Glutamatergic neuron (in vitro differentiated cells): ENCODE measurements at places on chromosomes 1 and 21. TPM values are rescaled to one million over a fixed set of nuclear protein-coding genes. Genes with fewer than 3 reads are reported as not detected.

GRCh38 chr1:84737590-84737989 is 47.3 kb upstream of the SSX2IP start:
- no peak for DNase-seq

FAM72B gene
- 2.1 TPM for total RNA-seq

DNA sequence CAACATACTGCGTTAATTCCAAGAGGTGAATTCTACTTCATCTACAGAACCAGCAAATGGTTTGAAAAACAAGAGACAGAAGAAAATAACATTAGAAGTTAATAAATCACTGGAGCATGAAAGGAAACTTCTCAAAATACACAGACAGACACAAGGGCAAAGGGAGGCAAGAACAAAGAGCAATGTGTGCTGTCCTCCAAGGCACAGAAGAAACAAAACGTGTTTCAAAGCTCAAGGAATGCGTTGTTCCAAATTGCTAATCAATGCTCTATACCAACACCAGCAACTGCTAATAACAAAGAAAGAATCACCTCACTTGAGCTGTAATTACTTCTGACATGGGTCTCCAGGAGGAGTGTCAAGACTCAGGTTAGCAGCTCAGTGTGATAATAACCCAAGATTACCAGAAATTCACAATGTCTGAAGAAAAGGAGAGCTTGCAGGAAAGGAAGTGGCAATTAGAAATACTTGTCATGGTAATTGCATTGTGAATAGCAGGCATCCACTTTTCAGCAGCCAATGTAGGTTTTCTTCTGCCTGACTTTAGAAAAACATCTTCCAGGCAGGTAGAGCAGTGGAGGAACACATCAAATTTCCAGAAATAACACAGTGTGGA is 175.4 kb downstream of the SEC16B start:
- no peak for DNase-seq

GRCh38 chr1:247500865-247501264 is 35.4 kb downstream of the OR2C3 start:
- no peak for DNase-seq

DNA sequence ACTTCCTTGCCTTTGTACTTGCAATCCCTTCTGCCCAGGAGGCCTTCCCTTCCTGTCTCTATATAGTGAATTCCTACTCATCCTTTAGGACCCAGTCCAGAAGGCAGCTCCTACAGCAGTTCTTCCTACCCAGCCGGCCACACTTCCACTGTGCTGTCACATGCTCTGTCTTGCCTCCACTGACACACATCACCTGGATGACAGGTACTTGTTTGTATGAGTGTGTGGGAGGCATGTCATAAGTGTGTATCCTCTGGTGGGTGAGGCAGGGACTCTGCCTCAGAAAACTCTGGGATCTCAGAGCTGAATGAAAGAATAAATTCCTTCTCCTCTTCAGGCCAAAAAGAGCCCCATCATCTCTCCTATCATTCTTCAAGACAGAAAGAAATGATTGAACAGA is 5.1 kb upstream of the OSCP1 start:
- no peak for DNase-seq

DNA sequence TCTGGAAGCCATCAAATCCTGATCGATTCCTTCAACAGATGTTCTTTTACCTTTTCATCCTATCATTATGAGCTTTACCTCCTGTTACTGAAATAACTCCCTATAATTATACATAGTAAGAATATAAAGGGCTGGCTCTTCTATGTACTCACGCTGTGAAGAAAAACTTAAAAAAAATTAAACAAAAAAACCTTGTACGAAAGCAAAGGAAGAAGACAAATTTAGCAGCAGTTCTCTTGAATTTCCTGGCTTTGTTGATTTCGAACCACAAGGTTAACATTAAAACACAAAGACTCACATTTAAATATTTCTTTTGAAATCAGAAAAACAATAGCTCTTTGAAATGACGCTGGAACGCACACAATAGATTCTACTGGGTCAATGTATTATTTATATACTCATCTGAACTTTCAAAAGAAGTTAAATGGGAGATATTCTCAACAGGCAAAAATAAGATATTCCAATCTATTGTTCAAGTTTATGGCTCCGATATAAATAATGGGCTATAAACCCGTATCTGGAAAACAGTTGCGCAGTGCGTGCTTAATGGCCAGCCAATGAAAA is 13.6 kb upstream of the SPEN start:
- no peak for DNase-seq

- DNase-seq = no peak
Measured at GRCh38 chr1:61334718-61335589, 252.6 kb downstream of the NFIA start.

DNA sequence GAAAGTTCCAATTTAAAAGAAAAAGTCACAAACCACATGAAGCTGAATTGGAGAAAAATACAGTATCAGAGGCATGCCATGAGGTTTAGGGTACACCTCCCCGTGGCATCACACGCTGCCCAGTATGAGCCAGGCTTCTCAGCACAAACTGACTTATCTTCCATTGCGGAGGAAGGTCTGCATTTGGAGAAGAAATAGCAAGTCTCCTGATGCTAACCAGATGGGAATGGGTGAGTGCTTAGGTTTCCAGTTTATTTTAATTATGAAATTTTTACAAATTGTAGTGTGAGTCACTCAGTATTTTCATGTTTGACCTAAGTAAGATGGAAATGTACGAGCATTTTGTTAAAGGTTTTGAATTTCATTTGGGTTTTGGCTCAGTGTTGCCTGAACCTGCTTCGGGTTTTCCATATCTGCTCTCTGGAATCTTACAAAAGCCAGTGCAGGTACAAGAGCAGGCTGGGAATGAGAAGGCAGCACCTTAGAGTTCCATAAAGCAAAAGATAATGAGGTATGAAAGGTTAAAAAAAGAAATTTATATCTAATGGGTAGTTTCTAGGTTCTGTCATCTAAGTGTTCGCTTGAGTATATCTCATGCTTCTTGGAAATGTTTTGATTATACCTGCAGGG is 213.9 kb downstream of the PATJ start:
- DNase-seq = no peak

DNA sequence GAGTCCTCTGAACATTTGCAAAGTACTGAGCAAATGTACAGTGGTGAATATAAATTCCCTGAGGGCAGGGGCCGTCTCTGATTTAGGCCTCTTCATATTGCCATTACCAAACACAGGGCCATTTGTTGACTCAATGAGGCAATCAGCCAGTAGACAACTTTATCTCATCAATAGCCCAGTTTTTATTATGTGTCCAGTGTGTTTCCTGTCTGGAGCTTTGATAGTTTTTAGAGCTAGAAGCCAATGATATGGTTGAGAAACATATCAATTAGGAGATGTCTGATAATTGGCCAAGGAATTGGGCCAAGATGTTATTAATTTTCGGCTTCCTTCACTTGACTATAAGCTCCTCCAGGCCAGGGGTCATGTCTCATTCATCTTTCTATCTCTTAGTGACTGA is 163.0 kb downstream of the ROR1 start:
- DNase-seq = no peak

PDC gene
- total RNA-seq = not detected

GPN2 gene
- total RNA-seq = 21.4 TPM

NT5C1A gene
- total RNA-seq = not detected

- DNase-seq = no peak
Measured at GRCh38 chr1:96365596-96366390, 355.8 kb upstream of the PTBP2 start.

- no peak for DNase-seq
Measured at GRCh38 chr1:119902775-119903442, 6.6 kb upstream of the ADAM30 start.

SPATA6 gene
- 11.3 TPM for total RNA-seq

OR10J1 gene
- total RNA-seq = not detected

SPRR5 gene
- not detected for total RNA-seq

- no peak for DNase-seq
Measured at GRCh38 chr21:16002874-16003466, 273.2 kb downstream of the USP25 start.

CACNA1S gene
- total RNA-seq = 0.07 TPM

FAM229A gene
- total RNA-seq = 21.8 TPM

DNA sequence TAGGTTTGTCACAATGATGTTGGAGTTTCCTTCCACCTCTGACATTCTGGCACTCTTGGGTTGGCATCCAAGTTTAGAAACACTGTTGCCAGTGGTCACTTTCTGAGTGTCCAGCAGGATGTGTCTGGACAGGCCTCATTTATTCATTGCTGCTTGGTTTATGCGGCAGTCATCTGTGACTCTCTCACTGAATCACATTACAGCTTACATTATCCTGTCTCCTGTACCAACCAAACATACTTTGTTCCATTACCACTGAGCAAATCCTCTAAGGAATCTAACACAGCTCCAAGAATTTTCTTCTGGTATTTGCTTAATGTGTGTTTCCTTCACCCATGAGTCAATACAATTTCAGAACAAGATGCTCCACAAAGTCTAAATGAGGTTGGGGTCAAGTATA is 19.9 kb downstream of the SGIP1 start:
- no peak for DNase-seq

DNA sequence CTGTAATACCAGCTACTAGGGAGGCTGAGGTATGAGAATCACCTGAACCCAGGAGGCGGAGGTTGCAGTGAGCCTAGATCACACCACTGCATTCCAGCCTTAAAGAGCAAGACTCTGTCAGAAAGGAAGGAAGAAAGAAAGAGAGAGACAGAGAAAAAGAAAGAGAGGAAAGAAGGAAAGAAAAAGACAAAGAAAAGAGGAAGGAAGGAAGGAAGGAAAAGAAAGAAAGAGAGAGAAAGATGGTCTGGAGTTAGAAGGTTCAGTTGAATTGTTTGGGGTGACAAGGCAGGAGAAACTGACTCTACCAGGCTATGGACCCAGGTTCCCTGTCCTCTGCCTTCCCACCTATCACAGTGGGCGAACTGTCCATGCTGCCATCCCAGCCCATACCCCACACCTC is 27.4 kb upstream of the PIK3CD start:
- DNase-seq = no peak

DNA sequence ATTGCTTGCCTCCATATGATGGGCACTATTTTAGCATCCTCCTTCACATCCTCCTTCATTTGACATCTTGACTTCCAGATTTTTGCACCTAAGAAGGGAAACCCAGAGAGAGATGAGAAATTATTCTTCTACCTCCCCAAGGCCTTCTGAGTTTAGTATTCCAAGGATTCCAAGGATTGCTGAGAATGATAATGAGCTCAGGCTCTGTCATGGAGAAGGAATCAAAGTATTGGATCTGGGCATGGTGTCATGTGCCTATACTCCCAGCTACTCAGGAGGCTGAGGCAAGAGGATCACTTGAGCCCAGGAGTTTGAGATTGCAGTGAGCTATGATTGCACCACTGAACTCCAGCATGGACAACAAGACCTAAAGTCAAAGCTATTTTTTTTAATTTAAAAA is 26.6 kb upstream of the ZNF281 start:
- no peak for DNase-seq
